T-helper 17 cell (primary cell): ENCODE measurements at places on chromosomes 4 and X.

GRCh38 chr4:113607998-113608397 is 153.5 kb downstream of the CAMK2D start:
- H3K36me3 ChIP-seq, result peaks cover 10% of the 10 kb centered on the region
- no peaks in the 10 kb centered on the region for H3K27me3 ChIP-seq
- peaks cover 11% of the 10 kb centered on the region for H3K4me1 ChIP-seq
- H3K27ac ChIP-seq, result no peak overlapping the region
- no peak for DNase-seq

DNA sequence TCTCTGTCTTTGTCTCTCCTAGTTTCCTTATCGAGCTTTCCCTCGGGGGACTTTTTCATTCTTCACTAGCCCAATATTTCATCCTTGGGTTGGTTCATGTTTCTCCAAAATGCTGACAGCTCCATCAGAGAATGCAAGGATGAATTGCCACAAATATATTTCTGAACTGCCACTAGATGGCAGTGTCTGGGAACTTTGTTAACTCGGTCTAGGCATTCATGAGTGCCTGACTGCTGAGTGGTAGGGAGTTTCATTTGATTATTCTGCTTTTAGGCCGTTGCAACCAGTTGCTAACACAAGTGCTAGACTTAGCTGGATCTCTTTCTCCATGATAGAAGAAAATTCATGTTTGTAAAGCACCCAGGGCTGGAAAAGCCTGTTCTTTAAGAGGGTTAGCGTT is 73.5 kb upstream of the RAP2C start:
- H3K27ac ChIP-seq, result no peak overlapping the region
- H3K4me3 ChIP-seq, result no peak overlapping the region
- H3K4me1 ChIP-seq, result no peaks in the 10 kb centered on the region
- H3K36me3 ChIP-seq, result peaks cover 4% of the 10 kb centered on the region
- no peak for DNase-seq

GRCh38 chr4:106165351-106166010 is 150.5 kb downstream of the TBCK start:
- H3K4me3 ChIP-seq, result no peak overlapping the region
- H3K27ac ChIP-seq, result no peak overlapping the region
- H3K36me3 ChIP-seq, result peaks cover 6% of the 10 kb centered on the region
- H3K4me1 ChIP-seq, result no peaks in the 10 kb centered on the region

DNA sequence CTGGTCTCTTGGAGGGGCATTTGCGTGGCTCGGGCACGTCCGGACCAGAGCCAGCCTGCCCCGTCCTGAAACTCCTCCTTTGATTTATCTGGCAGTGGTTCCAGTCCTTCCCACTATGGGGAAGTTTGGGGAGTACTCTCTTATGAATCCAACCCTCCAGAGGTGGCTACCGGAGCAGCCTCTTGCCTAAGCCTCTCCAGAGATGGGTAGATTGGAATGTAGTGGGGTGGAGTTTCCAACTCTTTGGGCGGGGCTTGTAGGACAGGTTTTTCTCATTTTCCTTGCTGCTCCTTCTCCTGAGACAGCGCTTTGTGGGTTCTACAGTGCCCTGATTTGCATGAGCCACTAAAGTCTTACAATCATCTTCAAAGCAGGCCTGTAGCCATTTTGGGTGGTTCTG is 60.1 kb upstream of the XAGE1B start:
- no peaks in the 10 kb centered on the region for H3K36me3 ChIP-seq
- no peak overlapping the region for H3K4me3 ChIP-seq
- peaks cover 2% of the 10 kb centered on the region for H3K4me1 ChIP-seq
- no peak for DNase-seq

- DNase-seq, result peak; percentile 53
- peak overlapping the region; percentile 98 for H3K4me3 ChIP-seq
- peak overlapping the region; percentile 97 for H3K27ac ChIP-seq
Measured at GRCh38 chr4:108172753-108173598, 4.2 kb upstream of the LEF1 start.

- H3K27me3 ChIP-seq, result no peaks in the 10 kb centered on the region
- no peak overlapping the region for H3K27ac ChIP-seq
- H3K4me1 ChIP-seq, result peaks cover 4% of the 10 kb centered on the region
- no peak for DNase-seq
- H3K4me3 ChIP-seq, result no peak overlapping the region
Measured at GRCh38 chr4:152264106-152264505, 271.8 kb downstream of the FBXW7 start.

DNA sequence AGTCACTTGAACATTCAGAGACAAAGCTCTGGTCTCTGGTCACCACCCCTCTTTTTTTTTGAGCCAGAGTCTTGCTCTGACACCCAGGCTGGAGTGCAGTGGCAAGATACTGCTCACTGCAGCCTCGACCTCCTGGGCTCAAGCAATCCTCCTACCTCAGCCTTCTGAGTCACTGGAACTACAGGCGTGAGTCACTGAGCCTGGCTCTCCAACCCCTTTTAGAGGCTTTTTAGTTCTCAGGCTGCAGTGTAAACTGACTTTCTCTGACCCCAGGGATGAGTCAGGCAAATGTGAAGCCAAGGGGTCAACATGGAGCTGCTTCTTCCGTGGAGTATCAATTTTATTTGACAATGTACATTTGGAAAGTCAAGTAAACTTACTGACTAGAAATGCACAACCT is 229.2 kb downstream of the PTTG2 start:
- DNase-seq, result no peak
- no peaks in the 10 kb centered on the region for H3K36me3 ChIP-seq
- peaks cover 2% of the 10 kb centered on the region for H3K4me1 ChIP-seq
- no peak overlapping the region for H3K4me3 ChIP-seq
- H3K27ac ChIP-seq, result no peak overlapping the region

DNA sequence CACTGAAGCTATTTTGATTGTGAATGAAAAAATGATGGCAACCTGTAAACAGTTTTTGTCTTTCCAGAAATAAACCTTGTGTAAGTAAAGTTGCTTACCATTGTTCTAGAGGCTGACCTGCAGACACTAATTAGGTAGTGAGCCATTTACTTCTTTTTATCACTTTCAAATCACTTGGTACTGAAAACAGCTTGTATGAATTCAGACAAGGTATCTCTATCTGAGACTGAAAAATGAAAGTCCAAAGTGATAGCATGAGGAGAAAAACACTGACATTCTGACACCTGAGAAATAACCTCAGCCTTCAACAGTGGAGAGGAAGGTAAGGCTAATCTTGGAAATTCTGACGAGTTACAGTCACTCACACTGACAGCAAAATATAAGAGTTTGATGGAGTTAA is 238.8 kb downstream of the GPC3 start:
- H3K27ac ChIP-seq, result no peak overlapping the region
- no peak overlapping the region for H3K4me3 ChIP-seq
- DNase-seq, result no peak
- H3K4me1 ChIP-seq, result peaks cover 6% of the 10 kb centered on the region
- no peaks in the 10 kb centered on the region for H3K27me3 ChIP-seq

- no peaks in the 10 kb centered on the region for H3K36me3 ChIP-seq
- DNase-seq, result no peak
- no peaks in the 10 kb centered on the region for H3K4me1 ChIP-seq
- H3K27ac ChIP-seq, result no peak overlapping the region
- no peaks in the 10 kb centered on the region for H3K27me3 ChIP-seq
Measured at GRCh38 chr4:16692524-16692923, 205.9 kb downstream of the LDB2 start.

DNA sequence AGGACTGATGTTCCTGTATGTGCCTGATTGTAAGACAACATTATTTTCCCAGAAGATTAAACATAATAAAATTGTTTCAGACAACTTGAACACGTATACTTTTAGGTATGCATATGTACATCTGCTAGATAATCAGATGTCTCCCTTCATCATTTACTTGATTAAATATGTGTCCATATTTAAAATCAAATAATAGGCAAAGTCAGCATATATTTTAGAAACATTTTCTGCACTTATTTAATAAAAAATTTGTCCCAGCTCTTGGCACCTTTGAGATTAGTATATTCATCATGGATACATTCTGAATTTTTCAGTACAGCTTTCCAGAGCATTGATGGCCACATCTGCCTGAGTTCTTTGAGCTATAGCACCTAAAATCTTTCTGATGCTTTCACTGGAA is 106.0 kb downstream of the ARHGAP10 start:
- H3K27me3 ChIP-seq, result no peaks in the 10 kb centered on the region
- H3K4me3 ChIP-seq, result no peak overlapping the region
- peaks cover 5% of the 10 kb centered on the region for H3K36me3 ChIP-seq
- DNase-seq, result no peak
- peak overlapping the region; percentile 41 for H3K27ac ChIP-seq

GRCh38 chrX:47625365-47625764 is 4.4 kb downstream of the CFP start:
- H3K27ac ChIP-seq, result no peak overlapping the region
- H3K4me1 ChIP-seq, result peaks cover 22% of the 10 kb centered on the region
- H3K27me3 ChIP-seq, result no peaks in the 10 kb centered on the region

DNA sequence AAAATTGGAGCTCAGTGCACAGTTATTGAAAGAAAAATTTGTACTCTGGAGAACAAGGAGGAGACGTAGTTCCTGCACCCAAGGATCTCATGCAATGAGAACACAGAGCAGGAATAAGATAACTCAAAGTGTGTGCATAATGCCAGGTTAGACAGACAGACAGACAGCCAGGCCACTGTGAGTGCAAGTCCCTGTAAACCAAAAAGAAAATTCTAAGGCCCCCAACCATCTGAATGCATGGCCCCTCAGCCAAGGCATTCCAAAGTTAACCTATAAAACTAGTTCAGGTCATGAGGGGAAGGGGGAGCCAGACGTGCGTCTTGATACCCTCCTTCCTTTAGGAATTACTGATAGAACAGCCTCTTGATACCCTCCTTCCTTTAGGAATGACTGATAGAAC is 94.5 kb upstream of the ENPP6 start:
- no peaks in the 10 kb centered on the region for H3K36me3 ChIP-seq
- no peak overlapping the region for H3K27ac ChIP-seq
- H3K4me3 ChIP-seq, result no peak overlapping the region
- H3K27me3 ChIP-seq, result no peaks in the 10 kb centered on the region
- DNase-seq, result no peak
